ENCODE measurements at places on chromosomes 16 and 17. TPM values are rescaled to one million over a fixed set of nuclear protein-coding genes. Genes with fewer than 3 reads are reported as not detected.

Gene XAF1
- total RNA-seq = 4.6 TPM

Gene ZNF629
- 13.6 TPM for total RNA-seq

Gene ICAM2
- 8.8 TPM for total RNA-seq

Gene TMEM92
- total RNA-seq = not detected

Gene RPS2
- 1,359 TPM for total RNA-seq

Gene AIPL1
- total RNA-seq = 0.23 TPM

Gene ABCC6
- 0.23 TPM for total RNA-seq

Gene PYY
- total RNA-seq = not detected

Gene C17orf67
- total RNA-seq = 3.2 TPM

Gene TOM1L2
- 47.3 TPM for total RNA-seq
